CD4-positive, alpha-beta T cell treated with Interleukin-2 at 100 ng/mL for 4 hours (primary cell): ENCODE measurements at places on chromosomes 6 and 20.

GRCh38 chr6:139533573-139534471 lies 159.4 kb upstream of the CITED2 start:
- DNase-seq, result peak; percentile 23

DNA sequence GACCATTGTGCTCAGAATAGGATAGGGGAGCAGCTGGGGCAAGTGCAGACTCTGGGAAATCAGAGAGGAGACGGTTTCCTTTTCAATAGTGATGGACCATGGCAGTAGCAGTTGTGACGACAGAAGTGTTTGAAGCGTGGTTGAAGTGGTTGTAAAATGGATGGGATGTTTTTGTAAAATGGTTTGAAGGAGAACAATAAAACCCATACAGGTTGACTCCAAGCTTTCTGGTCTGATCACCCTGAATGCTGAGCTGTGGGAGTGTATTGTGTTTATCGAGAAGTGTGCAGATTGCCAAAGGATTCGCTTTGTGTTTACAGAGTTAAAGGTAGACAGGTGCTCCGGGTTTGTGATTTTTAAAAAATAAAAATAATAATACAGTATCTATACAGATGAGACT lies 255.2 kb upstream of the SULF2 start:
- no peak for DNase-seq

GRCh38 chr6:144320741-144321140 lies 35.6 kb downstream of the UTRN start:
- DNase-seq, result no peak

DNA sequence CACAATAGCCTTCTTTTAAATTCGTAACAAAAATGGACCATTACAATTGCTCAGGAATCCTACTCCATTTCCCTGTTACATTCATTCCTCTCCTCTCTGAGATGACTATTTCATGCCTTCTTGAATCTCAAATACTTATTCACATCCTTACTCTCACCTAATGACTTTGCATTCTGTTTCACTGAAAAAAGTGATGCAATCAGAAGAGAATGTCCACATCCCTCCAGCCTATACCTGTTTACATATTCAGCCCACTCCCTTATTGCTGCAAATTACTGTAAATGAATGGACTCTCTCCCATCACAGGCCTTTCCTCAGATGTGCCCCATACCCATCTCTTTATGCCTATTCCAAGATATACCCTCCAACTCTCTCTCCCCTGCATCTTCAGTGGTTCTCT lies 8.6 kb downstream of the TAAR1 start:
- no peak for DNase-seq

GRCh38 chr6:77707603-77708002 lies 54.8 kb downstream of the MEI4 start:
- DNase-seq, result no peak

DNA sequence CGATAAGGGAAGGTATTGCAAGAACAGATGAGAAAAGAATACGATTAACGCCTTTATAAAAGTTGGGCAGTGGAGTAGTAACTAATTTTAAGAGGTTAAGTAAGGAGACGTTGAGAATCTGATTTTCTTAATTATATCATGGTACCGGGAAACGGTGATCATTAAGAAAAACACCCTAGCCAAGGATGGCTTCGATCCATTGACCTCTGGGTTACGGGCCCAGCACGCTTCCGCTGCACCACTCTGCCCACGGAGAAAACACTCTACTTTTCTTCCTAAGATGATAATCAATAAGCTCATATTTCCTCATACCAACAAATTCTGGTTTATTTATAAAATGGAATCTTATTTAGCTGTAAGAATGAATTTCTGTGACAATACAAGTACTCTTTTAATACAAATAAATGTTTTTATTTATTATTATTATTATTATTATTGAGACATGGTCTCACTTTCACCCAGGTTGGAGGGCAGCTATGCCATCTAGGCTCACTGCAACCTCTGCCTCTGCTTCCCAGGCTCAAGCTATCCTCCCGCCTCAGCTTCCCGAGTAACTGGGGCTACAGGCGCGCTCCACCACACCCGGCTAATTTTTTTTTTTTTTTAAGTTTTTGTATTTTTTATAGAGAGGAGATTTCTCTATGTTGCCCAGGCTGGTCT lies 8.3 kb downstream of the POM121L2 start:
- no peak for DNase-seq

GRCh38 chr6:56370561-56371211 lies 123.3 kb upstream of the COL21A1 start:
- no peak for DNase-seq

- no peak for DNase-seq
These were observed 265.0 kb downstream of the TENT5A start for GRCh38 chr6:81487489-81487888.

DNA sequence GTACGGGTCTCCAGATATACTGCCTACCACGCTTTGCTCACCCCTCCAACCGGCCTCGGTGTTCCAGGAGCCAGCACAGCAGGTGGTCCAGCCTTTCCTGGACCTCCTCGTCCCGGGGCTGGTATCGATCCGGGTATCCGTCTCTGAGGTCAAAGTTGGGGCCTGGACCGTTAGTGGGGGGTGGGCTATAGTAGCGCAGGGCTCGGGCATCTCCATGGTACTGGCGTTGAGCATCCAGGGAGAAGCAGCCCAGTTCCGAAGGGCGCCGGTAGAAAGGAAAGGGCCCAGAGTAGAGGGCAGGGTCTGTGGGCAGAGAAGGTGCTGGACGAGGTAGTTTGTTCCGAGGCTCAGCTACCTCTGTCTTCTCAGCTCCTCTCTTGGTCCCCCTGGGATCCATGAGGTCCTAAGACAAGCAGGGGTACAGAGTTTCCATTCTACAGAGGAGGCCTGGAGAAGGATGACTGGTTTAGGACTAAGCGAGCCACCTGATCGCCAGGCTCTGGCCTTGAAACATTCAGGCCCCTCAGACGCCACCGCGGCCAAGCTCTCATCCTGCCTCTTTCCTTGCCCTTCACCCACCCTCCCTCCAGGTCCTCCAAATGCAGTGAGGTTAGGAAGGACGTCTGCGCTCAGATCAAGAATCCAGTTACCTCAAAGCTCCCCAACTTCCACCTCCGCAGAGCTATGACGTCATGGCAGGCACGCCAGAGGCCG lies 502 bp downstream of the DXO start:
- no peak for DNase-seq

DNA sequence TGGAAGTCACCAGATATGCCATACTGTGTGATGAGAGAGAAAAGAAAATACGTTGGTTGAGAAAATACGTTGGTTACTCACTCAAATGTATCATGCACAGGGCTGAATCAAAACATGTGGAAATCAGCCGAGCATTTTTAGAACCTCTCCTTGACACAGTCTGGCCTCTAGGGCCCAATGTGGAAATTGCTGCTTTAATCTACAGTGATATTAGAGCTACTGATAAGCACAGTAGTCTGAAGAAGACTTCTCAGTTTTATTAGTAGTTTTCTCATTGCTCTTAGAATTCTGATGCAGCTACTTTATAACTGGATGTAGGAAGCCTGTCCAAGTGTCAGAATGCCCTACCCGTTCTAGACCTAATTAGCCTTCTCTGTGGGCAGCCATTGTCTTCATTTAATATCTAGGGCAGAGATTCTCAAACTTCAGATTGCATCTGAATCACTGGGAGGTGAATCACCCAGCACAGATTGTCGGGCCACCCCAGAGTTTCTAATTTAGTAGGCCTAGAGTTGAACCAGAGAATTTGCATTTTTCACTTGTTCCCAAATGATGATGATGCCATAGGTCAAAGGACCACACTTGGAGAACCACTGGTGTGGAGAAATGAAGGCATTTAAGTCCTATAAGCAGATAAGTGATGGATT lies 229.1 kb downstream of the PLCB1 start:
- no peak for DNase-seq

DNA sequence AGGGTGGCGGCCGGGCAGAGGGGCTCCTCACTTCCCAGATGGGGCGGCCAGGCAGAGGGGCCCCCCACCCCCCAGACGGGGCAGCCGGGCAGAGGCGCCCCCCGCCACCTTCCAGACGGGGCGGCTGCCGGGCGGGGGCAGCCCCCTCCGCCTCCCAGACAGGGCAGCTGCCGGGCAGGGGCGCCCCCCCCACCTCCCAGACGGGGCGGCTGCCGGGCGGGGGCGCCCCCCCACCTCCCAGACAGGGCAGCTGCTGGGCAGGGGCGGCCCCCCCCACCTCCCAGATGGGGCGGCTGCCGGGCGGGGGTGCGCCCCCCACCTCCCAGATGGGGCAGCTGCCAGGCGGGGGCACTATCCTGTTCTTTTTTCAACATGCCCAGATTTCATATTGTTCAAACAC lies 78.2 kb upstream of the DST start:
- DNase-seq, result no peak

DNA sequence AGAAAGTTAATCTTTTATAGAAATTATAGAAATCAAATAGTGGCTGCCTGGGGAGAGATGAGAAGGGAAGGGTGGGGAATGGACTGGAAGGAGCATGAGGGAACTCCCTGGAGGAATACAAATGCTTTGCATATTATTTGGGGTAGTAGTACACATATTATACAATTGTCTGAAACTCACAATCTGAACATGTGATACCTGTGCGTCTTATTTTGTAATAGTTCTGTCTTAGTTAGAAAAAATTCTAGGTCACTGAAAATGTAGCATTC lies 30.7 kb upstream of the SPTLC3 start:
- DNase-seq, result no peak

GRCh38 chr20:1430004-1430451 lies 36.6 kb downstream of the NSFL1C start:
- DNase-seq, result no peak

GRCh38 chr6:166450167-166450873 lies 67.6 kb upstream of the MPC1 start:
- DNase-seq, result no peak

DNA sequence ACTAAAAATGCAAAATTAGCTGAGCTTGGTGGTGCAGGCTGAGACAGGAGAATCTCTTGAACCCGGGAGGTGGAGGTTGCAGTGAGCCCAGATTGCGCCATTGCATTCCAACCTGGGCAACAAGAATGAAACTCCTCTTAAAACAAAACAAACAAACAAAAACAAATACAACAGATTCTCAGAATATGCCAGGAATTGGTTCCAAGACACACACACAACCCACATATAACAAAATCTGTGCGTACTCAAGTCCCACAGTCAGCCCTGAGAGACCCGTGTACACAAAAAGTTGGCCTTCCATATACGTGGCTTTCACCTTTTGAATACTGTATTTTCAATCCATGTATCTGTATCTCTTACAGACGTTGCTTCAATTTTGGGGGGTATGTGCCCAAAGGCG lies 98.9 kb upstream of the MARCKS start:
- DNase-seq, result no peak

GRCh38 chr6:27209659-27210269 lies 37.7 kb upstream of the PRSS16 start:
- DNase-seq, result no peak

- DNase-seq, result no peak
These were observed 83.1 kb downstream of the VEGFA start for GRCh38 chr6:43853066-43853650.

DNA sequence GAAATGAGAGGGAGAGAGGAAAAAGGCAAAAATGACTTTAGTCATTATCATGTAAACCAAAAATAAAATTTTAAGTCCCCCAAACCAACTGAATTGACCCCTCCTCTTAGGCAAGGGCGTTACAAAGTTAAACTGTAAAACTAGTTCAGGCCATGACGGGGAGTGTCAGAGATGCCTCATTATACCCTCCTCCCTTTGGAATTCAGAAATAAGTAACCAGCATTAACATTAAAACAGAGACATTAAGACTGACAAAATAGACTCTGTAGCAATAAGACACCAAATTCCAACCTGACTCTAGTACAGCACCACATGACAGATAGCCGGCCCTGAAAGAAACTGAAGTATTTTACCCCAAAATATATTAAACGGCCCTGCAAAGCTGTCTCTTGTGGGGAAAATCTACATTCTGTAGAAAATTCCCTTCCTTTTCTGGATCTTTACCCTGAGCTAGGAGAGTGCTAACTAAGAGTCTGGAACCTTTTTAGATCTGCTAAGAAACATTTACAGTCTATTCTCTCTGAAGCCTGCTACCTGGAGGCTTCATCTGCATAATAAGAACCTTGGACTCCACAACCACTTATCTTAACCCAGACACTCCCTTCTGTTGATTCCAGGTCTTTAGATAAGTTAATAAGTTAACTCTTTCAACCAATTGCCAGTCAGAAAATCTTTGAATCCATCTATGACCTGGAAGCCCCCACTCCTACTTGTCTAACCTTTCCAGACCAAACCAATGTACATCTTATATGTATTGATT lies 150.7 kb downstream of the PKHD1 start:
- no peak for DNase-seq

DNA sequence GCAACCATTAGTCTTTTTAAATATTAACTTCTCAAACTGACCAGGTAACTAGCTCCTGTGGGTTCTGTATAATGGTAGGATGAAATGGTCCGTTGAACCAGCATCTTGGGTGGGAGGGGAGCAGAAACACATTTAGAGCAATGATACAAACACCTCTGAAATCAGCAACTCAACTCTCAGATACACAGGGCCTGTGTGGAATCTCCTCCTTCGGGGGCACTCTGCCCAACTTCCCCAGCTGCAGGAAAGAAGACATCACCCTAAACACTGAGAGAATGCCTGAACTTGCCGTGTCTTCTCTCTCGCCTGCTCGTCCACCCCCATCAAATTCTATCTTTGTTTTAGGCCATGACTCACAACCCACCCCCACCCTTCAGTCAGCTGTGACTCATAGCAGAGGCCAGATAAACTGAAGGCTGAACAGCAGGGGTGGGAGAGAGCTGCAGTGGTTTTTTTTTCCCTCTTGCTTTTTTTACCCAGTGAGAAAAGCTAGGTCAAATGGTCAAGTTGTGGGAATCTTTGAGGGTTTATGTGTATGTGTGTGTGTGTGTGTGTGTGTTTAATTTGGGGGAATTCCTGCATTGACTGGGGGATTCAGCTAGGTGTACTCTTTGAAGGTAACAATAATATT lies 593.4 kb upstream of the JAG1 start:
- DNase-seq, result no peak

DNA sequence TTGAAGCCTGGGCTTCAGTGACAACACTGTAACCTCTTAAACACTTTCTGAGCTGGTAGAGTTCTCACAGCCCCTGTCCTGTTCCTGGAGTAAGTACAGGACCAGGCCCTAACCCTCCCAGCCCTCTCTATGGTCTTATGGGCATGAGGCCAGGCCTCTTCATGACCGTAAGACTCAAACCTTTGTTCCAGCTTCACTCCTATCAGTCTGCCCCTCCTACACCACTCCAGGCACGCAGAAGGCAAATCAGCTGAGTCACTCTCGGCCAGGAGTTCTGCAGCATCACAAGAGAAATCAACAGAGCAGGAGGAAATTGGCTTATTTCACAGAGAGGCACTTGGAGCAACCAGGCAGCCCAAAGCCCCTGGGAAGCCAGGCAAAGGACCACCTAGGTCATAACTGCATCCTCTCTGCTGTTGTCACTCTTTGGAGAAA lies 25.3 kb upstream of the CHD6 start:
- no peak for DNase-seq

GRCh38 chr6:19562468-19562867 lies 274.7 kb upstream of the ID4 start:
- no peak for DNase-seq

DNA sequence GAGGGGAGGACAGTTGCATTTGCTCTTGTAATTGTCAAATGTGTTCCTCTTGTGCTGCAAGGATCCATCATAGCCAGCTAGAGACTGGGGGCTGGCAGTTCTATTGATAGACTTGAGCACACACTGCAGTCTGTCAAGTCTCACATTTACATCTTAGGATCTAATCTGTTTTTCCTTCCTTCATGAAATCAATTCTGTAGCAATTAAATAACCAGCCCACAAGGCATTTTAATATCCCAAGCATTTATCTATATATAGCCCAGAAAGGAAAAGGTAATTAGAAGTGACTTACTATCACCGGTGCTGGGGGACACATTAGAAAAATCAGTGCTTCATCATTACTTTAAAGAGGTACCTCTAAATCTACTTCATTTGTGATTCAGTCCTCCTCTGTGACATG lies 143.0 kb upstream of the STXBP5 start:
- DNase-seq, result no peak

GRCh38 chr6:54266400-54266923 lies 41.8 kb upstream of the TINAG start:
- DNase-seq, result no peak
